Left kidney (tissue), 8 donors: ENCODE measurements at places on chromosomes 5 and 9. TPM values are rescaled to one million over a fixed set of nuclear protein-coding genes. Genes with fewer than 3 reads are reported as not detected.

Gene FOXD4L6
- polyA plus RNA-seq: not detected

GRCh38 chr5:90868799-90869198 is 310.2 kb downstream of the ADGRV1 start:
- no peak for DNase-seq

GRCh38 chr9:110830495-110830894 is 161.9 kb downstream of the MUSK start:
- DNase-seq: no peak

- DNase-seq: no peak
Observed at GRCh38 chr9:136460772-136461325, 21.2 kb upstream of the INPP5E start.

Gene CORO2A
- polyA plus RNA-seq: 2.2 TPM

Gene CCDC183
- 5.5 TPM for polyA plus RNA-seq

DNA sequence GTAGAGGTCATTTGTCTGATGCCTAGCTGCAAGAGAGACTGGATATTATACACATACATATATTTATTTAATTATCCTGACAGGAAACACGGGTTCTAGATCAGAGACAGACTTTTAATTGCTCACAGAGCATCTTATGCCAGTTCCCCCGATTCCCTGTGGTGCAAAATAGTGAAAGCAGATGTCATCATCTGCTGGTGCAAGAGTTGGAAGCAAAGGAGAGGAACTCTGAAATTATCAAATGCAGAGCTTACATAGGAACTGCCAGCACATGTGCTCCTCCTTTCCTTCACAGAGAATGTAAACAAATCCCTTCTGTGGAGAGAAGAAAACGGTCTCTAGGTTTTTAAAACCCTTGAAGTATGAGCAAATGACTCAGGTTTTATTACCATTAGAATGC is 69.3 kb downstream of the DTWD2 start:
- no peak for DNase-seq

Gene TARS1
- 145 TPM for polyA plus RNA-seq
